Fibroblast of upper back skin (primary cell): ENCODE measurements at places on chromosomes 7 and 10.

GRCh38 chr7:76049295-76049694 lies 1.4 kb downstream of the MDH2 start:
- DNase-seq = no peak

- no peak for DNase-seq
These were observed 263.2 kb downstream of the DGKB start for GRCh38 chr7:14639329-14639728.

DNA sequence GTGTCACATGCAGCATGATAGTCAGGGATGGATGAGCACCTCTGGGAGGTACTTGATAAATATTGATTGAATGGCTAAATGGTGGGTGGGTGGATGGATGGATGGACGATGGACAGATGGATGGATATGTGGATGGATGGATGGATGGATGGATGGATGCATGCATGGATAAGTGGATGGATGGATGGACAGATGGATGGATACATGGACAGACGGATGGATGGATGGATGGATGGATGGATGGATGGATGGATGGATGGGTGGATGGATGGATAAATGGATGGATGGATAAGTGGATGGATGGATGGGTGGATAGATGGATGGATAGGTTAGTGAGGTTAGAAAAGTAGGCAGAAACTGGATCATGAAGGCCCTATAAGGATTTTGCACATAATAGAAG lies 37.4 kb downstream of the PTPRE start:
- no peak for DNase-seq

DNA sequence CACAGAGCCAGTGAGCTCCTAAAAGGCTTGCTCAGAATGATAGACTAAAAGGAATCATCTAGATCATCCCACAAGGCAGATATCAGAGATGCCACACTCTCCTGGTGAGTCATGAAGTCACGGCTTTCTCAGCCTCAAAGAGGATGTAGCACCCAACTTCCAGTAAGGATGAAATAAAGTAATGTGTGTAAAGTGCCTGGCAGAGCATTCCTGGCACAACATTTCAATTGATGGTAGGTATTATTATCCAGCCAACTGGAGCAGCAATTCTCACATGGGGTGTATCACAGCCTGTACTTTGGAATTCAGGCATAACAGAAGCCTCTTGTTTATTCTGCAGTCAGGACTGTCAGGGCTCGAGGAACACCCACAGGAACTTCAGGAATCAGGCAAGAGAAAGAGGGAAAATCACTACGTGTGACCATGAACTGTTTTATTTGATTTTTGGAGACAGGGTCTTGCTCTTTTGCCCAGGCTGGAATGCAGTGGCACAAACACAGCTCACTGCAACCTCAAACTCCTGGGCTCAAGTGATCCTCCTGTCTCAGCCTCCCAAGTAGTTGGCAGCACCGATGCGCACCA lies 5.3 kb upstream of the NAT16 start:
- no peak for DNase-seq

DNA sequence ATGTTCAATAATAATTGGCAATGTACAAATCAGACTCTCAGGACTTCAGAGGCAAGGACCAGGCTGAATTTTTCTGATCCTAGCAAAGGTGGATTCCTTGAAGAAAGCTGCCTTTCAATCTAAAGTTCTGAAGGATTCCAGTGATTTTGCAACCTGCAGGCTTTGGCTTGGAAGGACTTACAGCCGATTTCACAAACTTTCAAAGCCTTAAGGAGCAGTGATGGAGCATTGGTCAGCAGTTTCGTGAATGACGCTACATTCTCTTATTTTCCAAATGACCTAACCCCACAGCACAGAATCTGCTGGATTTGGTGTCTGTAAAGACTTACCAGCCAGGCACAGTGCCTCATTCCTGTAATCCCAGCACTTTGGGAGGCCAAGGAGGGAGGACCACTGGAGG lies 167.5 kb downstream of the ARHGAP12 start:
- DNase-seq = no peak

- DNase-seq = no peak
These were observed 517.5 kb downstream of the KIF20B start for GRCh38 chr10:90218846-90219245.

- DNase-seq = no peak
These were observed 27.4 kb upstream of the PSAP start for GRCh38 chr10:71878327-71879034.

GRCh38 chr7:73904219-73905137 lies 43.5 kb downstream of the TMEM270 start:
- no peak for DNase-seq

DNA sequence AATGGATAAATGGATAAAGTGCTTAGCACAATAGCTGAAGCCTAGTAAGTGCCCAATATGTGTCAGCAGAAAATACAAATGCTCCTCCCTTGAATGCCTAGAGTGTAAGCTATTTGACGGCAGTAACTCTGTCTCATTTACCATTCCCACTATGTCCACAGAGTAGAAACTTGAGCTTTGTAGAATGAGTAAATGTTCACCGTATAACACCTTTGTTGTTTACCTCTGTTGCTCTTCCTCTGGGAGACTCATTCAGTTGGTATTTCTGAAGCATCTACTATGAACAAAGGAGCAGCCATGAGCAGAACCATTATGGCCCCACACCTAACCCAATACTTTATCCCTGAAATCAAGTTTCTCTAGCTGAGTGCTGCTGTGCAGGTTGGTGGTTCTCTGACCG lies 8.4 kb upstream of the SLC16A12 start:
- no peak for DNase-seq

DNA sequence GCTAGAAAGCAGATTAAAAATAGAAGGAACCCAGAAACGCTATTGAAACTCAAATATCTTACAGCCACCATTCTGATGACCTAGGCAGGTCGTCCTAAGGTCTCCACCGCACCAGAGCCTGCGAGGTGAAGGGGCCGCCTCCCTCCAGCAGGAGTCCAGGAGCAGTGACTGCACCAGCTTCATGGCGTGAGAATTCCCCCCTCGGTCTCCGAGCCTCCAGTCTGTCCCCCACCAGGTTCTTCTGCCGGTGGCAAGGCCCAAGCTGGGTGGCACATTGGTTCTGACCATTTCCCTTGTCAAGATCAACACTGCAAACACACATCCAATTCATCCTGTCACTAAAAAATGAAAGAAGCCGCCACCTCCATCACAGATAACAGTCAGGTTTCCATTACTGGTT lies 98.7 kb downstream of the DIP2C start:
- no peak for DNase-seq

- DNase-seq = no peak
These were observed 18.7 kb upstream of the ZNF800 start for GRCh38 chr7:127411176-127411575.

GRCh38 chr10:88315755-88316154 lies 267.4 kb downstream of the RNLS start:
- DNase-seq = peak; percentile 18

- DNase-seq = peak; percentile 46
These were observed 206.1 kb upstream of the NPSR1 start for GRCh38 chr7:34451923-34452322.

DNA sequence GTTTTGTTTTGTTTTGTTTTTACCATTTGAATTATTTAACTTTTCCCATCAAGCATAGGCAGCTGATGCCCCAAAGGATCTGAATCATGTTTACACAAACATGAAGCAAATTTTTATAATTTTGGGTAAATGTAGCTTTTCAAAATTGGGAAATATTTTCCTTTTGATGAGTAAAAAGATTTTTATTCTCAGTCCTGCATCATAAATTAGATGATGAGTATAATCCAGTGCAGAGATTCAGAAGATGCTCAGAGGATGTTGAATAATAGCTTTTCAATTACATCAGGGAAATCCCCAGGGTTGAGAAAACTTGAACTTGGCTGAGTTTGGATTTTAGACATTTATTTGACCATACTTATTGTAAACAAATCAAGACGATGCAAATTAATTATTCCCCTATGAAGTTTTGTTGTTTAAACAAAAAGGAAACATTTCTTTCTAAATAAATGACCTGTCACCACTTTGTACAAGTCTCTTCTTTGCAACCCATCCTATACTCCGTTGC lies 121.7 kb downstream of the FAM204A start:
- DNase-seq = no peak
